ENCODE measurements at places on chromosomes 5 and 9. TPM values are rescaled to one million over a fixed set of nuclear protein-coding genes. Genes with fewer than 3 reads are reported as not detected.

Gene SLC34A3
- total RNA-seq, result not detected

Gene VLDLR
- total RNA-seq, result 183 TPM

Gene CDKN2B
- 11.4 TPM for total RNA-seq

Gene TRIM32
- 28.0 TPM for total RNA-seq

Gene MSH3
- total RNA-seq, result 25.2 TPM

Gene ZDHHC11B
- 0.75 TPM for total RNA-seq

Measured in endodermal cell (in vitro differentiated cells).